NCI-H1048 (cell line): ENCODE measurements at places on chromosomes 3 and 15.

GRCh38 chr3:58190291-58190690, 20.5 kb downstream of the DNASE1L3 start:
- no peak for DNase-seq

DNA sequence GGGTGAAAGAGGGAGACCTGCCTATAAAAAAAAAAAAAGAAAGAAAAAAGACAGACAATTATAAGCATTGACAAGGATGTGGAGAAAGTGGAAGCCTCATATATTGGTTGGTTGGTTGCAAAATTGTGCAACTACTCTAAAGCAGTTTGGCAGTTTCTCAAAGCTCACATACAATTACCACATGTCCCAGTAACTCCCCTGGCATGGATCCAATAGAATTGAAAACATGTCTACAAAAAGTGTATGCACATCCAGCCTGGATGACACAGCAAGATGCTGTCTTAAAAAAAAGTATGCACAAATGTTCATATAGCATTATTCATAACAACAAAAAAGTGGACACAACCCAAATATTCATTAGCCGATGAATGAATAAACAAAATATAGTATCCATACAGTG, 19.5 kb downstream of the SETMAR start:
- DNase-seq, result no peak

- DNase-seq, result no peak
Observed at GRCh38 chr3:159898147-159898546, 90.5 kb upstream of the IL12A start.

DNA sequence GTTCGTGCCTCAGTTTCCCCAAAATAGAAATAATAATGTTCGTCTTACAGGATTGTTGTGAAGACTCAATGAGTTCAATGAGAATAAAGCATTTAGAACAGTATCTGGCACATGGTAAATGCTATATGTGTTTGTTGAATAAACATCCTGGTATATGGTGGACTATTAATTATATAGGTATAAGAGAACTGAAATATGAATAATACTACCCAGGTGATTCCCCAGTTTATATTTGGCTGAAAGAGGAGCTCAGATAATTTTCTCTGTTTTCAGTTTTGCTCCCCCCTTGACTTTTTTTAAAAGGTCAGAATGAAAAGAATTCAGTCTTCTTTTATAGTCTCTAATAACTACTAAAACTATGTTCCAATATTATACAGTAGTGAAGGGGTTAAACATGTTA, 46.9 kb downstream of the USP8 start:
- no peak for DNase-seq

DNA sequence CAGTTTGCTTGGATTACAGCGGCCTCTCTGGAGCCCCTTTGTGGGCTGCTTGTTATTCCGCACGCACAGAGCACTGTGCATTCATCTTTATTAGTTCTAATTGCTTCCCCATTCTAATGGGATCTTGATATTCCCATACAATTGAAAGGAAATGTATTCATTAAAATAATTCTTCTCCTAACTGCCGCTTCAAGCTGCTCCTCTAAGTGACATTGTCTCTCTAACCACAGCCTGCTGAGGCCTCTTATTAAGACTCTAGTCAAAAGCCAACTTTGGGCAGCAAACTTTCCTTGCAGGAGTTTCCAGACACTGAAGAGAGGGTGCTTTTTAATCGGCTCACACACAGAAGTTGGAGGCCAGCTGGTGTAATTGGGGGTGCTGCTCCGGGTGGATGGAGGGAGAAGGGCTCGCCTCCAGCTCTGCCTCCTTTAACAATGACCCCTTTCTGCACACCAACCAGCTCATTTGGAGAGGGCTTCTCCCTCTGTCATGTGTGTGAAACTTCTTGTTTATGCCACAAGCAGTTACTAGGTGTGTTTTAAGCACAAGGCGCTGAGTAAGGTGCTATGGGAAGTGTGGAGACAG, 5.6 kb upstream of the MAGEF1 start:
- no peak for DNase-seq

DNA sequence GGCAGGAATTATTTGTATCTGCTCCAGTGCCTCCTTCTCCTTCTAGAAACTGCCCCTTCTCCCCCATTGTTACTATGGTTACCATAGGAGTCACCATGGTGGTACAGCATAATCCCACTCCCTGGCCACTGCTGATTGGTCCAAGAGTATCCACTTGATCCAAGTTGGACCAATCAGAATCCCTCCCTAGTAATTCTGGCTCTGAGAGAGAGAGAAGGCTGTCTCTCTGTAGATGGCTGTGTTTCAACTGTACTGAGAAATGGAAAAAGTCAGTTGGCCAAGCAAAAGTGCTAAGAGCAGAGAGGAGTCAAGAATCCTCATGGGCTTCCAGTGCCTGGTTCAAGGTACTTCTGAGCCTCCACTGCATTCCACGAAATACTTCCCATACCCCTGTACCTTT, 120.6 kb upstream of the SPATA12 start:
- no peak for DNase-seq

- no peak for DNase-seq
Observed at GRCh38 chr15:46080016-46080415, 445.2 kb downstream of the SQOR start.

DNA sequence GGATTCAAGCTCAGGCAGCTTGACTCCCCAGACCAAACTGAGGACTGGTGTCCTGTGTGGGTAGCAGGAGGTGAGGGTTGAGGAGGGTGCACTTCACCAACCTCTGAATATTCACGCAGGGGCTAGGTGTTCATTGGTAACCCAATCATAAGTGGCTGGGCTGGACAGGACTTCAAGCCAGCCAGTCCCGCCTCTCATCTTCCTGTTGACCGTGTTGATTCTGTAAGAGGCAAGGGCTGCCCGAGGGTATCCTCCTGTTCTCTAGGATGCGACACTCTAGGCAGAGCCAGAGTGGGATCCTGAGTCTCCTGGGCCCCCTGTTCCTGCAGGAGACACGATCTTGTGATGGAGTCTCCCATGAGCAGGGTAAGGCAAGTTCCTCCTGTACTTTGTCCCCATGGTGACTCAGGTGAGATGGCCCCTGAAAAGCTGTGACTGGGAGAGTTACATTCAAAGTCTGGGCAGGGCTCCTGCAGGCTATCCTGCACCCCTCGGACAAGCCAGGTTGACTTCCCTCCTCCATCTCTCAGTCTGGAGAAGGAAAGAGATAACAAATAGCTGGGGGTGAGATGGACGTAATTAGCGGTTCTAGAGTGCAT, 58.1 kb upstream of the POMGNT2 start:
- DNase-seq, result no peak

DNA sequence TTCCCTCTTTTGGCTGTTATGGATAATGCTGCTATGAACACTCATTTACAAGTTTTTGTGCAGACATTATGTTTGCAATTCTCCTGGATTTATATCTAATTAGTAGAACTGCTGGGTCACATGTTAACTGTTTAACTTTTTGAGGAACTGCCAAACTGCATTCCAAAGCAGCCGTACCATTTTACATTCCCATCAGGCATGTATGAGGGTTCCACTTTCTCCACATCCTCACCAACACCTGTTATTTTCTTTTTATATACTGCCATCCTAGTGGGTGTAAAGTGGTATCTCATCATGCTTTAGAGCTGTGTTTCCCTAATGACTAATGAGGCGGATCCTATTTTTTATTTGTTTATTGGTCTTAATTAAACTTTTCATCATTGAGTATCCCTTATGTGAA, 9.2 kb downstream of the KPNA4 start:
- no peak for DNase-seq

- no peak for DNase-seq
Observed at GRCh38 chr3:18370672-18371071, 54.5 kb downstream of the SATB1 start.

- DNase-seq, result no peak
Observed at GRCh38 chr3:185942907-185943759, 5.3 kb upstream of the TRA2B start.

GRCh38 chr15:78855746-78856145, 16.9 kb upstream of the MORF4L1 start:
- DNase-seq, result no peak

DNA sequence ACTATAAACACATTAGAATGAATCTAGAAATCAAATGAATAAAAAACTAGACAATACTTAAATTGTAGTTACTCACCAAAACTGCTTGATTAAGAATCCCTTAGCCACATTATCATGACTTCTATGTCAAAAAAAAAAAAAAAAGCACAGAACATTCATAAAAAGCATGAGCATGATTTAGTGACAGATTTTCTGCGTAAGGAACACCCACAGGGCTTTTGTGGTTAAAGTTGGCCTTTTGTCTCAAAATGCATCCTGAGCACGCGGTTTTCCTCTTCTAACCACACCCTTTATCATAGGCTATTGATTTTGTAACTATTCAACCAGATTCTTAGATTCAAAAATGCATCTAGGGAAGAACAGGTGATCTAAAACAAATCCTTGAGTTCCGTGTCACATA, 334.0 kb upstream of the NR2F2 start:
- no peak for DNase-seq

DNA sequence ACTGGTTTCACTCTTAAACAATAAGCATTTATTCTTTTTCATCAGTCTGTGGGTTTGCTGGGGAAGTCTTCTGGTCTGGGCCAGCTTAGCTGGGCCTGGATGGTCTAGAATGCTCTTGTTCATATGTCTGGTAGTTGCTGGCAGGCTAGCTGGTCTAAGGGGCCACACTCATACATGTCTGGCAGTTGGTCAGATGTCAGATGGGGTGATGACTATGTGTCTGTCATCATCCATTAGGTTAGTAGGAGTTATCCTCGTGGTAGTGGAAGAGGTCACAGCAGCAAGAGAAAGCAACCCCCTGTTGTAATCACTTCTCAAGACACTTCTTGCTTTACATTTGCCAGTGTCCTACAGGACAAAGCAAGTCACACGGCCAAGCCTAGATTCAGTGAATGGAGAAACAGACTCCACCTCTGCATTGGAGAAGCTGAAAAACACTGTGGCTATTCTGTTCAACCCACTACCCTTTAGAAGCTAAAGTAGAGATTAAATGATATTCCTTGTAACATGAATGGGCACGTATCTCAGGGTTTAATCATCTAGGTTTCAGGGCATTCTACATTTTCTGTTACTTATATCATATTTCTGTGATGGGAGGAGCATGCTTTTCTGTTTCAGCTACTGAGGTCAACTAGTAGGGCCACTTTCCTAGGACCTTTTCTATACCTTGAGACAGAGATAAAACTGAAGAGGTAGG, 5.5 kb upstream of the ARID3B start:
- no peak for DNase-seq

DNA sequence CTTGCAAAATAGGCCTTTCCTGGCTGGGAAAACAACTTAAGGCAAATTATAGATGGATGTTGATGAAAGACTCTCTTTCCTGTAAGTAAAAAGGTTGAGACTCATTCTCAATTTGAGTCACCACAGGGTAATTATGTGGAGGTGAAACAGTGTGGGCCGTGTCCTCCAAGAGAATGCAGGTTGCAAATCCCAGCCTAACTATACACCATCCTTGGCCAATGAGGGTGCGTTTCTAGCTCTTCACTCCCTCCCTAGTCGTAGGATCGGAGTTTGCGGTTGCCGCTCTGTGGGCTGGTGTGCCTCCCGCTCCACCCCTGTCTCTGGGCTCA, 259.9 kb downstream of the PLCL2 start:
- no peak for DNase-seq

DNA sequence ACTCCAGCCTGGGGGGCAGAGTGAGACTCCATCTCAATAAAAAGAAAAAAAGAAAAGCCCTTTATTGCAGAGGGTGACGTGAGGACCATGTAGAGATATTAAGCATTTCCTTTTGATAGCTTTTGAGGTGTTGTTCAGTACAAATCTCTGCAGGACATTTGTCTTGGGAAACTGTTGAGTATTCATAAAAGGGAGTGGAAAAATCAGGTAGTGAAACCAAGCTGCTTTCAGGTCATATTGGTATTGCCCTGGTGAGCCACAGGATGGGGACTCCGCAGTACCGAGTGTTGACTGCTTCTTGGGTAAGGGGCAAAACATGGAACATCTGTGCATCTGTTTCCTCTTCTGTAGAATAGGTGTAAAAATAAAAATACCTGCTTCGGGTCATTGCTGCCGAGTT, 9.9 kb downstream of the ITPR1 start:
- DNase-seq, result no peak

DNA sequence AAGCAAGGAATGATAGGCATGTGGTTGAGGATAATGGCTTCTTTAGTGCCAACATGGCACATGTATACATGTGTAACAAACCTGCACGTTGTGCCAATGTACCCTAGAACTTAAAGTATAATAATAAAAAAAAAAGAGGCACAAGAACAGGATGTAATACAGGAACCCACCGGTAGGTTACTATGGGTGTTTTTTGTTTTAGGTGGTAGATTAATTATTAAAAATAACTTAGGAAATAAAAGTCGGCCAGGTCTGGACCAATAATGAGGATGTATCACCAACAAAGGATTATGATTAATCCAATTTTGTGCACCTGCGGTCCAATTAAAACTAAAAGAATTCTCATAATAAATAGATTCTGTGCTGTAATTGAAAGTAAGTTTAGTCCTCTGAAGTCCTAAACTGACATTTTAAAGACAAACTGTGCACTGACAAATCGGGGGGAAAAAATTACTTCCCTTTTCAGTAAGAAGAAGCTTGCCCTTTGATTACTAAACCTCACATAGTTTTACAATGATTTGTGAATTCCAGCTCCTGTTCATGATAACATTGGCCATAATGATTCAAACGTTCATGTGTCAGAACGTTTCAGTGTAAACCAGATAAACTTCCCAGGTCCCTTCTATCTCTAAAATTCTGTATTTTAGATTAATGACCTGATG, 62.2 kb downstream of the CASR start:
- DNase-seq, result no peak

- no peak for DNase-seq
Observed at GRCh38 chr3:116032176-116032575, 408.9 kb downstream of the GAP43 start.

GRCh38 chr3:155846119-155846518, 8.1 kb downstream of the SLC33A1 start:
- no peak for DNase-seq

DNA sequence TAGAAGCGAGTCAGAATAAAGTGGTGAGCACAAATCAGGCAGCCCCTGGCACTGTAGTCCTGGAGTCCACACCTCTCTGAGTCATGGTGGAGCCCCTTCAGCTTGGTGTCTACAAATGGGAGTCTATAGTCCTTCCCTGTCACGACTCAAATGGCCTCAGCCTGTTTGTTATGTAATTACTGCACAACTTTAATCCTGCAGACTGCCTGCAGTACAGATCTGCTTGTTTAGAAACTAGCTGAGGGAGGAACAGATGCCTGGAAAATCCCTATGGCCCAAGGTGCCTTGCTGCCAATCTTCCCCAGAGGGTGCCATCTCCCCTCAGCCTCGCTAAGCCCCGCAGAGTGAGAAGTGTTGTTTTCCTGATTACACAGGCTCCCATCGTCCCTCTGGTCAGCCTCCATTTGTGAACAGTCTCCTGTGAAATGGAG, 3.9 kb upstream of the CXCR6 start:
- no peak for DNase-seq

DNA sequence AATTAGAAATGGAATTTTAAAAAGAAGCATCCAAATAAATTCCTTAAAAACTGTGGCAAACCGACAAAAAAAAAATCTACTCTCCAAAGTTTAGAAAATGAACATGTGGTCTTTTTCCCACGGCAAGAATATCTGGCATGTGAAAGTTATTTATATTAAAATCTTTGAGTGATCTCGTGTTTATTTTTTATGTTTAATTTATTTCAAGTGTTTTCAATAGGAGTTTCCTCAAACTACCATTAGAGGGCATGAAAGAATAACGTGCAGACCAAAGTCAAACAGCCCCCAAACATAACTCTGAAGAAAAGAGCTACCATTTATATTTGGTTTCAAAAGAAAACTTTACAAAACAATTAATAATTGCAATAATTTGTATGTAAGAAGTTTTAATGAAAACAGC, 286.4 kb downstream of the ZIC4 start:
- DNase-seq, result no peak
